ENCODE measurements at places on chromosomes 13 and 19.

- peak; percentile 44 for DNase-seq
Observed at GRCh38 chr13:35514801-35515502, 38.5 kb upstream of the MAB21L1 start.

GRCh38 chr19:45641274-45642105 is 2.3 kb upstream of the EML2 start:
- no peak for DNase-seq

- DNase-seq, result peak; percentile 68
Observed at GRCh38 chr13:48126944-48127830, 32.3 kb upstream of the MED4 start.

DNA sequence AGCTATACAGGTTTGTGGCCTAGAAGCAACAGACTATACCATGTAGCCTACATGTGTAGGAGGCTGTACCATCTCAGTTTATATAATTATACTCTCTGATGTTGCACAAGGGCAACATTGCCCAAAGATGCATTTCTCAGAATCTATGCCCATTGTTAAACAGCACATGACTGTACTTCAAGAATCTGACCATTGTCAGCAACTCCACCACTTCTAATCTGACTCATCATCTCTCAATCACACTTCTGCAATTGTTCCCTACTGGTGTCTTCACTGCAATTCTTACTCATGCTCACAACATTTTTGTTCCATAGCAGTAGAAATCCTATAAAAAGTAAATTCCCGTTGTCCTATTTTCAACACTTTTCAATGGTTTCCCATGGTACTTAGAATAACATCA is 63.9 kb upstream of the ATXN8OS start:
- no peak for DNase-seq

GRCh38 chr19:50556282-50557008 is 11.8 kb downstream of the LRRC4B start:
- no peak for DNase-seq

- no peak for DNase-seq
Observed at GRCh38 chr19:4568886-4569285, 9.4 kb upstream of the SEMA6B start.

DNA sequence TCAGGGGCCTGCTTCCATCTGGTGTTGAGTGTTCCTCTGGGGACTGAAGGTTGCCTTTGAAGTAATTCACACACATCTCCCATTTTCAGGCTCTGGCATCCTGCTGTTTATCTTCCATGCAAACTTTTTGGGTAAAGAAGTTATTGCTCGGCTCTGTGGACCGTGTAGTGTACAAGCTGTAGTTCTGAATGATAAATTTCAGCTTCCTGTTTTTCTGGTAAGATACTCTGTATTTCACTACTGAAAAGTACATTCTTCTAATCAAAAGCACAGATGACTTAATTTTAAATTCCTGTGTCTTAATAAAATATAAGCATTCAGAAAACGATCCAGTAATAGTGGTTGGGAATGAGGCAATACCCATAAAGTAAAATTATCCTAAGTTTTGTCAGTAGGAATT is 36.7 kb downstream of the MPHOSPH8 start:
- no peak for DNase-seq

DNA sequence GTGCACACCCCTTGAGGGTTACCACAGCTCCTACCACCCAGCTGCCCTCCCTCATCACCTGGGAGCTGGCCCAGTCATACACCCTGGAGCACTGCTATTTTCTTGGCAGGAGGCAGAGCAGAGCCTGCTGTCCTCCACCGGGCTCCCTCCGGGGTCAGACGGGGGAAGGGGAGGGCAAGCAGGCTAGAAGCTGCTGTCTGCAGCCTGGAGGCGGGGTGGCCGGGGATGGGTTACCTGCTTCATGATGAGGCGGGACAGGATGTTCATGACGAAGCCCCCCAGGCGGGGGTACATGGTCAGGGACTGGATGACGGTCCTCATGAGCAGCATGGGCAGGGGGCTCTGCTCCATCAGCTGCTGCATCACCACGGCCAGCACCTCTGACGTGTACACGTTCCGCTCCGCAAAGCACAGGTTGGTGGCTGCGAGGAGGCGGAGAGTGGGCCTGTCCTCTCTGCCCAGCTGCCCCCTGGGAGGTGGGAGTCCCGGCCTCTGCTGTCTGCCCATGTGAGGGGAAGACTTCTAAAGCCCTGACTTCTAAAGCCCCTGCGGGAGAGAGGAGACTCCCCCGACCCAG is 2.7 kb upstream of the RSPH6A start:
- DNase-seq, result no peak

GRCh38 chr13:50693727-50694126 is 149.8 kb downstream of the DLEU7 start:
- no peak for DNase-seq

- peak; percentile 45 for DNase-seq
Observed at GRCh38 chr19:38035515-38036495, 128.8 kb downstream of the SIPA1L3 start.

DNA sequence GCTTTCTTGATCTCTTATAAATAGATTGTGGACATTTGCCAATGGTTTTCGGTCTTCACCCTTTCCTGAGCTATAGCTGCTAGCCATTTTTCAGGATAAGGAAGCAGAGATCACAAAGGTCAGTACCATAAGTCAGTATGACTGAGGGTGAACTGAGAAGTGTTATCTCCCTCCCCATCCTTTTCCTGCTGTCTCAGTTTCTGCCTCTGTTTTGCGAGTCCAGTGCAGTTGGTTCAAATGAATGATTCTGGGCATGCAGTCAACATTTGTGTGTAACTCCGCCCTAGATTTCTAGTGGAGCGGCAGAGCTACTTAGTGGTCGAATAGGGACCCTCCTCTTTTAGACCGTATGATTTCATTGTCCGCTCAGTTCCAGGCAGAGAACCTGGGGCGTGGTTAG is 460.8 kb upstream of the ARGLU1 start:
- DNase-seq, result no peak

GRCh38 chr19:10538204-10538983 is 5.3 kb upstream of the ATG4D start:
- no peak for DNase-seq

GRCh38 chr19:44745341-44745831 is 3.1 kb upstream of the BCL3 start:
- DNase-seq, result no peak

DNA sequence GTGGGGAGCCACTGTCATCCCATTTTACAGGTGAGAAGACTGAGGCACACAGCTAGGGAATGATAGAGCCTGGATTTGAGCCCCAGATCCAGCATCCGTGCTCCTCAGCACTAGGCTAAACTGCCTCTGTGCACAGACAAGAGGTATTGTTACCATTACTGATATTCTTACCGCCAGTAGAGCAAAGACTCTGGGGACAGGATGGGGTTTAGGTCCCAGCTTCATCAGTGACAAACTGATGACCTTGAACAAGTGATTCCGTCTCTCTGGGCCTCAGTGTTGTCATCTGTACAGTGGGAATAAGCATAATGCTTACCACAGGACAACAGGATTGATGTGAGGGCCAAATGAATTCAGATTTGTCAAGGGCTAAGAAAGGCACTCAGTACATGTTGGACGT is 16.5 kb downstream of the AXL start:
- DNase-seq, result no peak

- no peak for DNase-seq
Observed at GRCh38 chr19:5948752-5949564, 29.0 kb downstream of the RANBP3 start.

GRCh38 chr13:98083507-98083906 is 59.4 kb upstream of the FARP1 start:
- no peak for DNase-seq

Measured in putamen (tissue), 1 donor.